ENCODE measurements at places on chromosomes 6 and 20. TPM values are rescaled to one million over a fixed set of nuclear protein-coding genes. Genes with fewer than 3 reads are reported as not detected.

KIF16B gene
- total RNA-seq, result 8.9 TPM

HSPA1L gene
- total RNA-seq, result 2.3 TPM

PSORS1C2 gene
- total RNA-seq, result not detected

BMP5 gene
- not detected for total RNA-seq

ADTRP gene
- total RNA-seq, result 75.2 TPM

RBL1 gene
- 43.6 TPM for total RNA-seq

SLC22A2 gene
- total RNA-seq, result not detected

EYS gene
- not detected for total RNA-seq

VWA7 gene
- total RNA-seq, result 0.68 TPM

OPN5 gene
- not detected for total RNA-seq

STMND1 gene
- total RNA-seq, result 0.43 TPM

AP5S1 gene
- total RNA-seq, result 10.6 TPM
